GM03348 (cell line): ENCODE measurements at places on chromosomes 12 and 14.

DNA sequence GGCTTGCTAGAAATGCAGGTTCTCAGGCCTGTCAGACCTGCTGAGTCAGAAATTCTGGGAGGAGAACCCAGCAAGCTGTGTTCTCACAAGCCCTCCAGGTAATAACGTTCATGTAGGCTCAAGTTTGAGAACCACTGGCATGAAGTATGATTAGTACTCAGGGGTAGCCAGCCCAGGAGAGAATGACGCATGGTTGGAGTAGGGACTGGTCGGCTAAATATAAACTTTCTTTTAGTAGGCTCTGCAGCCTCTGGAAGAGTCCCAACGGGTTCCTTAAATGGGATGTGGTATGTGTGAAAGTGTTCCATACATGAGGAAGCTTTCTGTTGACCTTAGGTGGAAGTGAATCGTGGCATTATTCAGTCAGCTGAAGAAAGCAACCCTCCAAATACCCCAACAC is 209.3 kb downstream of the SLC41A2 start:
- DNase-seq: no peak

DNA sequence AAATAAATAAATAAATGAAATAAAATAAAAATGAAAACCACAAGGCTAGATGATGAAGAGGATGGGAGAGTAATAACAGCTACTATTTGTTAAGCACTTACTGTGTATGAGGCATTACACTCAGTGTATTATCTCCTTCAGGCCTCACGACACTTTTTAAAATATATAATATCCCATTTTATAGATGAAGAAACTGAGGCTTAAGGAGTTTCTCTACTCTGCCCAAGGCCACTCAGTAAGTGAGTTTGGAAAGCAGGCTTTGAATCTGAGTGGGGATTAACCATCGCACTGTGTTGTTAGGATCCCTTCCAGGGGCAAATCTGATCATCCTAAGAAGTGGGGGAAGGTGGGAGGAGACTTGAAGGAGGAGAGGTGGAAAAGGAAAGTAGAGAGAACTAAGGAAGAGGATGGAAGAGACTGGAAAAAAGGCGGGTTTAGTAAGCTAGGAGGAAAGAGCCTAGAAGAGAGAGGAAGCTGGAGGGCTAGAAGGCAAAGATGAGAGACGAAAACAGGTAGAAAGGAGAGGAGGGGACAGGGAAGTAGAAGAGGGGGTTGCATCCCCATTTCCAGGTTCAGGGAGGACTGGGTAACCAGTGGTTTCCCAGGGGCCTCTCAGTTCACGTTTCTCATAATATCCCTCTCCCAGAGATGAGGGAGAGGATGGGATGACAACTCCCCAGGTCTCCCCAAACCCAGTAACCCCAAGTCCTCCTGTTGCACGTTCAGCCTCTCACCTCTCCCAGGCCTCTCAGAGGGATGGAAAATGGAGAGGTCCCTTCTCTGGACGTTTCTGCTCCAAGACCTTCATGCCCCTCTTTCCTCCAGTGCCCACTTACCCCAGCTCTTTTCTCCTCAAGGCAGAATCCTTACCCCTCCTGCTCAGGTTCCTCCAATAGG is 1.7 kb downstream of the STAT6 start:
- DNase-seq: no peak

DNA sequence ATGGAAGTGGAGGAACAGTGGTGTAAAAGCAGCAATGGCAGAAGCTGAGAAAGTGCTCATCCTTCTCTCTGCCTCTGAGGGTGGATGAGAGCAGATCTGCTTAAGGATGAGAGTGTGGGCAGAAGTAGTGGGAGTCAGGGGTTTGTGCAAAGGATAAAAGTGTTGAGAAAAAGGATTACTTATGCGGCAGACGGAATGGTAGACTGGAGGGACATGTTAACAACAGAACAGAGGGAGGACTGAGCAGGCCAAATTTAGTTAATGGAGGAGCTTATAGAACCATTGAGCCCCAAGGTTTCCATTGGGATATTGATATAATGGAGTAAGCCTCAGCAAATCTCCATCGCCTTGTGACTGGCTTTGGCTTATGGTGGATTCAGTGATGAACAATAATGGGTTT is 25.5 kb downstream of the TRHDE start:
- no peak for DNase-seq

- no peak for DNase-seq
Observed at GRCh38 chr12:13915096-13915495, 66.3 kb downstream of the GRIN2B start.

GRCh38 chr12:82723891-82724290 is 37.2 kb downstream of the TMTC2 start:
- no peak for DNase-seq

DNA sequence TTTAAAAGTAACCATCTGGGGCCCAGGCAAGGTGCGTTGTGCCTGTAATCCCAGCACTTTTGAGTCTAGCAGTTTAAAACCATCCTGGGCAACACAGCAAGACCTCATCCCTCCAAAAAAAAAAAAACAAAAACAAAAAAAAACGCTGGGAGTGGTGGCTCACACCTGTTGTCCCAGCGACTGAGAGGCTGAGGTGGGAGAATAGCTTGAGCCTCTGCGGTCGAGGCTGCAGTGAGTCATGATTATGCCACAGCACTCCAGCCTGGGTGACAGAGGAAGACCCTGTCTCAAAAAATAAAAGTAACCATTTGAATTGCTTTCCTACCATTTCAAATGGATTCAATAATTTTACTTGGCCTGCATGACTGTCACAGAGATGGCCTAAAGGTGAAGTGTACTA is 186.5 kb upstream of the ATP2B1 start:
- DNase-seq: no peak

DNA sequence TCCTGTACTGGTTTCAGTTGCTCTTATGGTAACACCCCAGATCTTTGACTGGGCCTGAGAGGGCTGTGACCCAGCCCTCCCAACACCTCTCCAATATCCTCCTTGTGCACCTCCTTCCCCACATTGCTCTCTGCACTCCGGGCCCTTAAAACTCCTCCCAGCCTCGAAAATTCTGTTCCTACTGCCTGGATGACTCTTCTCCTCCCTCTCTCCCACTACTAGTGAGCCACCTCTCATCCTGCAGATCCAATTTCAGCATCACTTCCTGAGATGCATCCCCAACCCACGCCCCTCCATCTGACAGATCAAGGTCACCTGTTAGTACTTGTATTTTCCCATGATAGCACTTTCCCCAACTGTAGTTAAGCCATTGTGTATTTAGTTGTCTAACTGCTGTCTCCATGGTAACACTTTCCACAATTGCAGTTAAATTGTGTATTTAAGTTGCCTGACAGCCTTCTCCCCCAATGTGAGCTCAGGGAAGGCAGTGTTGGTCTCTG is 11.5 kb upstream of the NT5DC3 start:
- no peak for DNase-seq

DNA sequence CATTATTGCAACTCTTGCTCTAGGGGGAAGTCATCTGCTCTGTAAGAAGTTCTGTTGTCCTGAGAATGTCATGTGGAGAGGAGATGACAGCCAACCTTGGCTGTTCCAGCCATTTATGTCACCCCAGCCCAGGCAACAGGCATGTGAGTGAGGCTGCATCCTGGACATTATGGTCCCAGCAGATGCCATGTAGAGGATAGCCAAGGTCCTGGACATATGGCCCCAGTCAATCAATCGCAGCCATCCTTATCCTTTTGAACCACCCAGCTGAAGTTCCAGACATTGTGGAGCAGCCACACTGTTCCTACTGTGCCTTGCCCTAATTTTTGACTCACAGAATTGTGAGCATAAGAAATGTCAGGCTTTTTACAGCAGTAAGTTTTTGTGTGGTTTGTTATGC is 84.9 kb downstream of the AVPR1A start:
- no peak for DNase-seq

GRCh38 chr14:21025371-21026273 is 761 bp upstream of the NDRG2 start:
- no peak for DNase-seq

- DNase-seq: no peak
Observed at GRCh38 chr14:46820291-46820690, 168.7 kb upstream of the RPL10L start.

DNA sequence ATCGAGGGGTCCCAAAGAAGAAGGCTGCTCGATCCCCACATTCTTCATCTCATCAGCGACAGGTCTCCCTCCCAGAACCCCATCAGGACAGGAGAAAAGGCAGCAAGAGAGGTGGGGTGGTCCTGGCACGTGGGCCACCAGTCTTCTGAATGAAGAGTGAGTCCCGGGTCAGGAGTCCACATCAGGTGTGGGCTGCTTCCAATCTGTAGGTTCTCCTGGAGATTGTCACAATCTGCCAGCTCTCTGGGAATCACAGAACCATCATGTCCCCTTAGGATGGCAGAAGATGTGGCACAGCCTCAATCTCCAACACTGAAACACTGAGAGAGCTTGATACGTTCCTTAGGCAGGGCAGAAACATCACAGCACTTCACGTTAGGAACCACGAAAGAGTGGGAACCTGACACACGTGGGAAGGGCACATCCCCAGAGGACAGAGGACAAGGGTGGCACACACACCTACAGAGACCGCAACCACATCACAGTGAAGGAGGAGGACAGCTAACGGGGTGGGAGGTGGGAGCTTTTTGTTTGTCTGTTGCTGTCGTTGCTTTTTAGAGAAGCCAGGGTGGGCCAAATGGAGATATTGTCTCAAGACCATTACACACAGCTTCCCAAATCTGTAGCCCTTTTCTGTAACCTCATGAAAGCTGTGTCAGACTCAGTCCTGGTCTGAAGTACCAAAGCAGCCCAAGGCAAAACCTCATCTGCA is 284.5 kb downstream of the DPF3 start:
- no peak for DNase-seq

DNA sequence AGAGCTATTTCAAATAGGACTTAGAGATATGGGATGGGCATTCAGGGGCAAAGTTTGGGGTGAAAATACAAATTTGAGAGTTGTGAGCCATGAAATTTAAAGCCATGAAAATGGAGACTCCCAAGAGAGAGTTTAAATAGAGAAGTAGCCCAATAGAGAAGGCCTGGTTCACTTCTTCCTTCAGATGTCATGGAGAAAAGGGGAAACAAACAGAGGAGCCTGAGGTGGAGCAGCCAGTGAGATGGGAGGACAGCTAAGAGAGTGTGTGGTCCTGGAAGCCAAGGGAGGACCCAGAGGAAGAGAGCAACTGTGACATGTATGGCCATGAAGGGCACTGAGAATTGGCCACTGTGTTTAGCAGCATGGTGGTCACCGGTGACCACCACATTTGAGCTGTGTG is 12.3 kb upstream of the DYNLL1 start:
- DNase-seq: no peak

- no peak for DNase-seq
Observed at GRCh38 chr12:48894271-48894670, 28.6 kb upstream of the RND1 start.

DNA sequence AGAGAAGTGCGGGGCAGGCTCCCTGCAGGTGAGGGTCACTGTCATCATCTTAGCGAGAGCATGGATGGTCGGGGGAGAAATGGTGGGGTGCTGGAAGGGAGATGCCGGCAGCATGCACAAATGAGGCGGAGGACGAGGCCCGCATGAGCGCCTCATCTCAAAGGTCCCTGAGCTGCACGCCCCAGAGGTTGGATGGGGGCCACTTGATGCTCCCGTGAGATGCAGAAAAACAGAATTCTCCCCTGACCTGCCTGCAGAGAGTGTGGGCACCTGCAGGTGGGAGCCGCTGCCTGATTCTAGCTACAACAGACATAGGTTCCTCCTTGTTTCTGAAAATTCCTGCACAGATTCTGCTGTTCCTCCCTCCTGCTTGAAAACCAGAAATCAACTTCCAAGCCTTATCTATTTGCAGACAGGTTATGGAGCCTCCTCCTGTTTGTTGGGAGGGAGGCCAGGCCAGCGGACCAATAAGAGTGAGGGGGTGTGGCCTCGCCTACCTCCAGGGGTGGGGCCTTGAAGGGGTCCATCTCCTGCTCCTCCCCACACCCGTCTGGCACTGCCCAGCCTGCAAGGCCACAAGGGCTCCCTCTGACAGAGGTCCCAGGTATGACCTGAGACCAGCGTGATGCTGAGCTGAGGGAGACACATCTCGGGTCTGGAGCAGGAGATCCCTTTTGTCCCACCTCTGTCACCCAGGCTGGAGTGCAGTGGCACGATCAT is 67.2 kb downstream of the KDM2B start:
- no peak for DNase-seq

DNA sequence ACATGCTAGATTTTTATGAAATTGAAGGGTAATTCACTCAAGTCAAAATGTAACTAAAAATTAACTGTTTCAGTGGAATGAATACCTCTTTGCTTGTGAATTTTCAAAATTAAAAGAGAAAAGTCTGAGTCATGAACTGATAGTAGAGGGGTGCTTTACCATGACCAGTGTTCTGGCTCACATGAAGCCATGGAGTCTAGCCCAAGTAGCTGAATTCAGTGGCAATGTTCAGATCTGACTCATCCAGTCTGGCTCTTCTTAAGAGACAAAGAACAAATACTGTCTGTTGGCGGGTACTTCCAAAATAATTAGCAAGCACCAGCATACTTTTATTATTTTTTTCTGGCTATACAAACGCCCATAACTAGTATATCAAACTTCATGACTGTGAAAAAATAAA is 366.3 kb upstream of the GARIN6 start:
- no peak for DNase-seq

GRCh38 chr14:52551696-52552062 is 626 bp downstream of the TXNDC16 start:
- peak; percentile 17 for DNase-seq

GRCh38 chr14:60092526-60092920 is 800 bp downstream of the PCNX4 start:
- peak; percentile 36 for DNase-seq

- DNase-seq: no peak
Observed at GRCh38 chr12:80056845-80057244, 42.5 kb upstream of the OTOGL start.

GRCh38 chr12:60451457-60451856 is 855.6 kb downstream of the SLC16A7 start:
- no peak for DNase-seq

- no peak for DNase-seq
Observed at GRCh38 chr14:105030836-105031396, 10.0 kb upstream of the CDCA4 start.

GRCh38 chr12:46386877-46387629 is 14.5 kb upstream of the SLC38A2 start:
- peak; percentile 41 for DNase-seq

DNA sequence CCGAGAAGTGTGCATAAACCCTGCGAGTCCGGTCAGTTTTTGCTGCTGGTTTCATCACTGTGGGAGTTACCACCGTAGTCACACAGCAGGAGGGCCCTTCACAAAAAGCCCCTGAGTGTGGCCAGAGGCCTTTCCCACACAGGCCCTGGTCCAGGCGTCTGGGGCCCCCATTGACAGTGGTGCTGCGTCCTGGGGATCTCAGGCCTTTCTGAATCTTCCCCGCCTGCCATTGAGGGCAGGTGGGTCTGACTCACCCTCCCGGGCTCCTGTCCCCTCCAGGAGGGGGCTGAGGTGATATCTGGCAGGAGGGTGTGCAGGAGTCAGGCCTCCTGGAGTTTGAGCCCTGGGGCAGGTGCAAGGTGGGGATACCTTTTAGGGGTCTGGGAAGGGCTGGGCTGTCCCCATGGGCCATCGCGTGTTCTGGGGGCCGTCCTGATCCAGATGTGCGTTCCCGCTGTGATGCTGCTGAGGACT is 358.5 kb downstream of the TMEM121 start:
- no peak for DNase-seq

GRCh38 chr12:7017870-7018349 is 366 bp downstream of the LPCAT3 start:
- peak; percentile 64 for DNase-seq

- peak; percentile 29 for DNase-seq
Observed at GRCh38 chr14:105340821-105341733, 26.5 kb downstream of the PACS2 start.

- no peak for DNase-seq
Observed at GRCh38 chr14:54533100-54533499, 23.4 kb downstream of the CGRRF1 start.

- DNase-seq: no peak
Observed at GRCh38 chr12:9334041-9334692, 126.0 kb upstream of the PZP start.

GRCh38 chr14:54487771-54488170 is 1.0 kb downstream of the GMFB start:
- peak; percentile 86 for DNase-seq
